Inflammatory macrophage (primary cell): ENCODE measurements at places on chromosomes 3 and 15.
A peak's percentile ranks its signal among the peaks of the same experiment; 100 is the strongest.

GRCh38 chr3:179181993-179182551 is 33.9 kb downstream of the PIK3CA start:
- peak; percentile 44 for DNase-seq

DNA sequence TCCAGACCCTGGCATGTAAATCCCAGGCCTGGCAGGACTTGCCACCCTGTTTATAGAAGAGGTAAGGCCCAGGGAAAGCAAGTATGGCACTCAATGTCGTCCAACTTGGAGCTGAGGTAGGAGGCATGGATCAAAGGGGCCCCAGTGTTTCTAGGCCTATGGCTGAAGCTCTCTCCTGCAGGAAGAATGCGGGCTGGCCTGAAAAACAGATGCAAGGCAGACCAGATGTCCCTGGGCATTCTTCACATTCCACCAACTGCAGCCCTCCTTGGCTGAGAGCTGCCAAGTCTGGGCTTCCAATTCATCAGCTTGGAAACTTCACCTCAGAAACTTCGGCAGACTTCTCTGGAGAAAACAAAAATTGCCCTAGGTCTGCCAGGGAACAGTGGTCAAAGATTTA is 22.2 kb downstream of the MESD start:
- no peak for DNase-seq

DNA sequence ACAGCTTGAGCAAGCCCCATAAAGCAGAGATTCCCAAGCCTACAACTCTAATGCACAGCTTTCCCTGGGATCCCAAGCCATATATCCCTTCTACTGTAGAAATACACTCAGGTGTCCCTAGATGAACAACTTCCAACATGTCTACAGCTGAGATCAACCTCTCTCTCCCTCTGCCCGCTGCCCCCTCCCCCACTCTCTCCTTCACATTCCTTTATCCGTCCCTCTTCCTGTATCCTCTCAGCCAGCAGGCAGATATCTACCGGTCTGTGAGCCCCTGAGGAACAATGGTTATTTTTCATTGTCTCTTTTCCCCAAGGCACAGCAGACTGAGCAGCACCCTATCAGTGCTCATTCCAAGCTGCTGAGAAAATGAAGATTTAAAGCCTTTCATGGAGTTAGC is 138.6 kb downstream of the SUCLG2 start:
- DNase-seq = no peak

DNA sequence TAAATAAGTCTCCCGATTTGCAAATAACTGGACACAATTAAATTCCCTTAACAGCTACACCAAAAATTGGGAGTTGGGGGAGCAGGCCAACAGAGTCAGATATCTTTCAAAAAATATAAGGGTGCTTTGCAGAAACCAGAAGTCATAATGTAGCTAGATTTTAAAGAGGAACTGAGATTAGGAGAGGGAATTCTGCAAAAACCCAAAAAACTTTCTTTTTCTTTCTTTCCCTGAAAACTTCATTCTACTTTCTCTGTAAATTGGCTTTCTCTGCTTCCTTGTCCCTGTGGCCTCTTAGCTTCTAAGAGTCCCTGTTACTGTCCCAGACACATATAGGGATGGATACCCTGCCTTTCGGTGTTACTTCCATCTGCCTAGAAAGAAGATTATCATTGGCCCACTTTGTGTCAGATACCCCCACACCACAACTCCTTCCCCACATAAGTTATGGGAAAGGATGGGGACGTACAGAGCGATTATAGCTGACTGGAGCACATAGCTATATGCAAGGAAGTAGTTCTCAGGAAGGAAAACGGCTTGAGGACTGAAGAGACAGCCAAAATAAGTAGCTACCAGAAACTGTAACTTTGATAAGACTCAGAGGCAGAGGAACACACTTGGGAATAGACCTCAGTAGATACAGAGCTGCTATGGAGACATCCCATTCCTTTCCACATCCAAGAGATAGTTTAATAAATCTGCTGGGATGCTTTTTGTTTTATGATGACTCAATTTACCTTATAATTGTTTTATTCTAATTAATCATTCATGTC is 129.1 kb upstream of the TGFBR2 start:
- DNase-seq = no peak

GRCh38 chr3:12954891-12955650 is 113.7 kb upstream of the RPL32 start:
- peak; percentile 87 for DNase-seq

- no peak for DNase-seq
Measured at GRCh38 chr3:22691856-22692628, 511.1 kb upstream of the UBE2E2 start.

- DNase-seq = peak; percentile 75
Measured at GRCh38 chr15:99502182-99502581, 63.6 kb upstream of the MEF2A start.

DNA sequence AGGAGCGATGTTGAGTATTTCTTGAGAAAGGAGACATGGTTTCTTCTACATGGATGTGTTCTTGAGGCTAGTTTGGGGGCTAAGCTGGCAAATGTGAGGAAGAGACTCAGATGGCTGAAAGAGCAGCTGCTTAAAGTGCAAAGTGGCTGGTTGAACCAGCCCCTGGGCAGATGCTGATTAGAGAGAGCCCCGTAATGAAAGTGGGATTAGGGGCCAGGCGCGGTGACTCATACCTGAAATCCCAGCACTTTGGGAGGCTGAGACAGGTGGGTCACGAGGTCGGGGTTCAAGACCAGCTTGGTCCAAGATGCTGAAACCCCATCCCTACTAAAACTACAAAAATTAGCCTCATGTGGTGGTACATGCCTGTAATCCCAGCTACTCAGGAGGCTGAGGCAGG is 75.0 kb upstream of the GCNT3 start:
- no peak for DNase-seq

GRCh38 chr3:100546020-100546744 is 53.8 kb downstream of the TMEM45A start:
- no peak for DNase-seq
